SJSA1 (cell line): ENCODE measurements at places on chromosomes 1 and 21. TPM values are rescaled to one million over a fixed set of nuclear protein-coding genes. Genes with fewer than 3 reads are reported as not detected.

DNA sequence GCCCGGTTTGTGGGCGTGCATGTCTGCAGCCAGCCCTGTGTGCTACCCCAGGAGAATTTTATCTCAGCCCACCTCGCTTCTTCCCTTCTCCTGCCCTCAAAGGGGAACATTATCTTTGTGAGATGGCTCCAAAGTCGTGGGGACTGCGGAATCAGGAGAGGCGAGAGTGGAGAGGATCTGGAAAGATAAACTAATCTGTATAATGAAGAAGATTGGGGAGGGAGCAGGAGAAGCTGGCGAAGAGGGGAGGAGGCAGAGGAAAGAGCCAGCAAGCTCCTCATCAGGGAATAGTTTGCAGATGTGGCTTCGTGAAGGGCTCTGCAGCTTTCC is 310.3 kb downstream of the MATN1 start:
- peak; percentile 18 for DNase-seq

GRCh38 chr1:205440476-205441317 is 15.1 kb downstream of the BLACAT1 start:
- DNase-seq: no peak

GRCh38 chr1:167517535-167518330 is 596 bp downstream of the CD247 start:
- peak; percentile 65 for DNase-seq

GRCh38 chr21:31470896-31471694 is 127.0 kb upstream of the TIAM1 start:
- DNase-seq: no peak

- no peak for DNase-seq
These were observed 14.4 kb downstream of the COLGALT2 start for GRCh38 chr1:184023171-184023570.

The MORC3 gene
- total RNA-seq: 35.4 and 49.6 TPM in 2 replicates

The HES5 gene
- total RNA-seq: not detected in 2 replicates

The HTR1D gene
- total RNA-seq: 0.24 TPM in 1 of 2 replicates, not detected in the other
